ENCODE measurements at places on chromosomes 16 and 17.

DNA sequence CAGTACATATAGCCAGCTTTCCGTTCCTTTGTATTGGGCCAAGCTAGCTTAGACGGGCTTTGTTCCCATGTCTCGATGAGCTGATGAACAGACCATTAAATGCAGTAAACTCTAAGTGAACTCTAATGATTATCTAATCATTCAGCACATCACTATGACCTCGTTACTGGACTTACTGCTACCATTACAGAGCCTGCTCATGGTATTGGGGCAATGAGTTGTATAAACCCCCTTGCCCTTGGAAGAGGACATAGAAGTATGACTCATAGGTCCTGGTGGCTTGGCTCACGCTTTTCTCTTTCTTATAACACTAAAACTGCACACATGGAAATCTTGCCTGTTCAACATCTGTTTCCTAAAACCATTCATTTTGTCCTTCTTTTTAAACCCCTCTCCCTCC, 93.6 kb upstream of the DYNLRB2 start:
- DNase-seq = no peak

DNA sequence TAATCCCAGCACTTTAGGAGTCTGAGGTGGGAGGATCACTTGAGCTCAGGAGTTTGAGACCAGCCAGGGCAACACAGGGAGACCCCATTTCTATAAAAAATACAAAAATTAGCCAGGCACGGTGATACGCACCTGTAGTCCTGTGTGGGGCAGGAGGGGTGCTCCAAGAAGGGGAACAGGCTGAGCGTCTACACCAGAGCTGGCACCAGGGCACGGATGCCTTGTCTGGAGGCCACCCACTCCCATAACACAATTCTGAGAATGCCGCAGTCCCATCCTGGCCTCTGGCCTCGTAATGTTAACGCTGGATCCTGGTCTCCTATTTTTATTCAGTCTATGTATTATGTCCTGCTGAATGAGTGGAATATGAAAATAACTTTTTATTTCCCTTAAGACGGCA, 161.3 kb downstream of the WSCD1 start:
- no peak for DNase-seq

DNA sequence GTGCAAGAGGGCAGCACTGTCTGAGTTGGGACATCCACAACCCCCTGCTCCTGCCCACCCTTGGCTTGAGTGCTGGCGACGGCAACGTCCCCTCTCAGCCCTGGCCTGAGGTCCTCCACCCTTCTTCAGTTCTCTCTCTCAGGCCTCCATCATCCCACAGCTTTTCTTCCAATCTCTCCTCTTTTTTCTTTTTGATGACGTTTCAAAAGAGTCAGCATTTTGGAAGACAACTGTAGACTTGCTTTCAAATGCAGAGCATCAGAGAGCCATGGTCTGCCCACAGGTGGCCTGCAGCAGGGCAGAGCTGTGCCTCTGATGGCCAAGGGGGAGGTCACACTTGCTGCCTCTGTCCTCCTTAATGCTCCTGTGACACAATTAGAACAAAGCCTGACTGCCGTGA, 775.4 kb downstream of the KCNJ18 start:
- no peak for DNase-seq

- DNase-seq = no peak
Observed at GRCh38 chr17:21078016-21078780, 35.4 kb upstream of the USP22 start.

DNA sequence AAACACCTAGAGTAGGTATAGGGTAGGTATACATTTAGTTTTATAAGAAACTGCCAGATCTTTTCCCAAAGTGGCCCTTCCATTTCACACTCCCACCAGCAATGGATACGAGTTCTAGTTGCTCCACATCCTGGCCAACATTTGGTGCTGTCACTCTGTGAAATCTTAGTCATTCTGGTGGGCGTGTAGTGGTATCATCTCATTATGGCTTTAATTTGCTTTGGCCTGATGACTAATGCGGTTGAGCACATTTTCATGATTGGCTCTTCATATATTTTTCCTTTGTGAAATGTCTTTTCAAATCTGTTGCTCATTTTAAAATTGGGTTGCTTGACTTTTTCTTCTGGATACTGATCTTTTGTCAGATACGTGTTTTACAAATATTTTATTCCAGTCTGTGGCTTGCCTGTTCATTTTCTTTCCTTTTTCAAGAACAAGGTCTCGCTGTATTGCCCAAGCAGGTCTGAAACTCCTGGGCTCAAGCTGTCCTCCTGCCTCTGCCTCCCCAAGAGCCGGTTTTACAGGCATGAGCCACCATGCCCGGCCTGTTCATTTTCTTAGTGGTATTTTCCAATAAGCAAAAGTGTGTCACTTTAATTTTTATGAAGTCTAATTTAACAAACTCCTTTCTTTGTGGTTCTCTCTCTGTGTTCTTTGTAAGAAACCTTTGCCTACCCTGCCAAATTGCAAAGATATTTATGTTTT, 192.4 kb downstream of the SEC14L1 start:
- DNase-seq = peak; percentile 46

- DNase-seq = no peak
Observed at GRCh38 chr17:44164476-44164875, 6.0 kb upstream of the ASB16 start.

DNA sequence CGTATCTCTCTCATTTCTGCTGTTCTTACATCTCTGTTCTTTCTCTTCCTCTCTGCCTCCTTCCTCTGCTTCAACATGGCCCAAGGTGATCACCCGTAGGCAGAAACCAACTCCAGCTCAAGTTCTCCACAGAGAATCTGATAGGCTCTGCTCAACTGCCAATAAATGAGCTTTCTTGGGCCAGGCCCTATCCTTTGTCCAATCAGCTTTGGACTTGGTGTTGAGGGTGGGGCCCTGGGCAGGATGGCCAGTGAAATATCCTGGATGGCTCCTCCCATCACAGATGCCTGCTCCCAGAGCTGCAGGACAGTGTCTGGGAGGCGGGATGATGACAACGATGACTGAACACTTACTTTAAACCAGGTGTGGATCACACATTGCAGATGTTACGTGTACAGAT, 17.4 kb upstream of the BRD7 start:
- no peak for DNase-seq

- no peak for DNase-seq
Observed at GRCh38 chr17:66675991-66676371, 158.9 kb upstream of the CACNG5 start.

DNA sequence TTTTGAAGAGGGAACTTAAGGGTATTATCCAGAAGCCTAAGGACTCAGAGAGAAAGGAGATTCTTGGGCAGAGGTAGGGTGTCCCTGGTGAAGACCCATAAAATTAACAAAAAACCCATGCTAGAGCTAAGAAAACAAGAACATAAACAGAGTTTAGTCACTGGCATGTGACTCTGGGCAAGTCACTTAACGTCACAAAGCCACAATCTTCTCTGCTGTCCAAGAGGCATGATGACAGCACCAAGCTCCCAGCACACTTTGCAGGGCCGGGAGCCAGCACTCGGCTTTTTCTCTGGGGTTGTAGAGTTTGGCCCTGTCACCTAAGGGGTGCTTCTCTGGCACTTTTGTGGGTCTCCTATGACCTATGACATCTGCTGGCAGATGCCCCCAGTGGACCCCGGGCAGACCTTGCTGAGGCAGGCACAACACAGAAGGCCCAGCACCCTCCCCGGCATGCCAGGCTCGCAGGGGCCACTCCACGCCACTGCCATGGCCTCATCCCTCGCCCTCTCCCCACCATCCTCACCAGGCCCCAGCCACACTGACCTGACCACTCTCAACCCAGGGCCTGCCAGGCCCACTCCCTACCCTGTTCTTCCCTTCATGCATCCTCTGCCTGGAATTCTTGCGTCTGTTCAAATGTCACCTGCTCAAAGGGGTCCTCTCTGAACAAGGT, 69.8 kb downstream of the DYNLRB2 start:
- DNase-seq = no peak

- no peak for DNase-seq
Observed at GRCh38 chr16:87543436-87544191, 50.8 kb upstream of the ZCCHC14 start.

- DNase-seq = no peak
Observed at GRCh38 chr17:8392674-8393469, 4.8 kb downstream of the RNF222 start.

- DNase-seq = no peak
Observed at GRCh38 chr17:61118871-61119270, 280.8 kb upstream of the TBX2 start.

DNA sequence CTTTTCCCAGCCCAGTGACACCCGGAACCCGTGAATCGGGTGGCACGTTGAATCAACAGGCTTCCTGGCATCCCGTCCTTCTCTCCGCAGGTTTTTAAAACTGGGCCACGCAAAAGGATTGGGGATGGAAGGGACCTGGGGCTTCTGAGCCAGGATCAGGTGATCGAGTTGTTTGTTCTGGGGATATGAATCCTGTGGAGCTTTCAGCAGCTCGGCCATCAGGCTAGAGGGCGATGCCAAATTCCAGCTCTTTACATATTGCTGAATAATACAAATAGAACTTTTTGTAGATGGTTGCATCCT, 473 bp downstream of the SUPT6H start:
- DNase-seq = no peak

- DNase-seq = peak; percentile 39
Observed at GRCh38 chr17:31508288-31509094, 117.0 kb downstream of the RAB11FIP4 start.

GRCh38 chr17:62684179-62684578, 56.7 kb downstream of the MRC2 start:
- DNase-seq = no peak

- no peak for DNase-seq
Observed at GRCh38 chr17:21095735-21096134, 31.0 kb upstream of the DHRS7B start.

GRCh38 chr16:71645450-71645849, 19.5 kb downstream of the MARVELD3 start:
- DNase-seq = no peak
